Kidney (tissue), 22 donors: ENCODE measurements at places on chromosomes 5 and 9. TPM values are rescaled to one million over a fixed set of nuclear protein-coding genes. Genes with fewer than 3 reads are reported as not detected.

MED10 gene
- total RNA-seq = 32.3 TPM

TIGD6 gene
- total RNA-seq = 6.0 TPM

NR6A1 gene
- 3.5 TPM for total RNA-seq

PCDHGA4 gene
- total RNA-seq = 3.9 TPM

LIX1 gene
- 33.4 TPM for total RNA-seq

ANGPTL2 gene
- total RNA-seq = 12.4 TPM

F2RL2 gene
- 0.44 TPM for total RNA-seq

CEP72 gene
- total RNA-seq = 7.8 TPM

NCS1 gene
- 37.4 TPM for total RNA-seq

GRCh38 chr9:109816490-109816889 lies 36.5 kb downstream of the PALM2AKAP2 start:
- no peak overlapping the region for H3K4me3 ChIP-seq
- H3K27ac ChIP-seq = no peak overlapping the region
- H3K27me3 ChIP-seq = no peaks in the 10 kb centered on the region
- no peak for DNase-seq

DNA sequence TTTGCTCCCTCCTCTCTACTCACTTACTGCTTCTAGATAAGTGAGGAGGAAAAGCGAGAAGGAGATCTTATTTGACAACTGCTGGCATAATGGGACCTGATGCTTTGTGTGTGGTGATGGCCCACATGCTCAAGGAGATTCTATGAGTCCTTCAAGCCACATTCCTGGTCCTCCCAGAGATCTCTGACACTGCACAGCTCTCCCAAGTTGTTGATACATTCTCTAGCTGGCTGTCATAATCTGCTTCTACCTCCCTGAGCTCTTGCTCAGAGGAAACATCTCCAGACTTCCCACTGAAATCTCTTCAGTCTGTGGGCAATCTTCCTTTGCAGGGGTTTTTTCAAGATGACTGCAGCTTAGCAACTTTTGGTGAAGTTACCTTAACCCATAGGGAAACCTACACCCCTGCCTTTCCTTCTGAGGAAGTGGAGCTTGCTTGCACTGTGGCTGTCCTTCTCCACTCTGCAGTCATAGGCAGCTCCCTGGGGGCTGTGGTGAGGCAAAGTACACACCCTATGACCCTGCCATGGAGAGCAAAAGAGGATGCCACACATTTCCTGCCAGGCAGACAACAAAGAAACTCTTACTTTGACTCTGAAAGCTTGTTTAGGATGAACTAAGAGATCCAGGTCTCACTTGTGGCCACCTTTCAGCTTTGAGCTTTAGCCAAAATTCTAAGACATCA lies 163.8 kb downstream of the TMEM38B start:
- no peaks in the 10 kb centered on the region for H3K27me3 ChIP-seq
- H3K4me3 ChIP-seq = no peak overlapping the region
- no peaks in the 10 kb centered on the region for H3K36me3 ChIP-seq

- no peak for DNase-seq
- no peaks in the 10 kb centered on the region for H3K27me3 ChIP-seq
- no peaks in the 10 kb centered on the region for H3K36me3 ChIP-seq
- no peak overlapping the region for H3K4me3 ChIP-seq
- H3K4me1 ChIP-seq = no peaks in the 10 kb centered on the region
Measured at GRCh38 chr9:116420993-116421538, 266.0 kb upstream of the TRIM32 start.

DNA sequence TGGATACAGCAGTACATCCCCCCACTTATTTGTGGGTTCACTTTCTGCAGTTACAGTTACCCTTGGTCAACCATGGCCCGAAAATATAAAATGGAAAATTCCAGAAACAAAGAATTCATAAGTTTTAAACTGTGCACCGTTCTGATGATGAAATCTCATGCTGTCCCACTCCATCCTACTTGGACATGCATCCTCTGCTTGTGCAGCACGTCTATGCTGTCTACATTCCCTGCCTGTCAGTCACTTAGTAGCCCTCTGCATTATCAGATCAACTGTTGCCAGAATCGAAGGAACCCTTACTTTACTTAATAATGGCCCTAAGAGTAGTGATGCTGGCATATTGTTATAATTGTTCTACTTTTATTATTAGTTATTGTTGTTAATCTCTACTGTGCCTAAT lies 14.6 kb downstream of the MARCHF3 start:
- no peaks in the 10 kb centered on the region for H3K4me1 ChIP-seq
- no peaks in the 10 kb centered on the region for H3K27me3 ChIP-seq
- no peak overlapping the region for H3K27ac ChIP-seq
- H3K4me3 ChIP-seq = no peak overlapping the region
- no peaks in the 10 kb centered on the region for H3K36me3 ChIP-seq

DNA sequence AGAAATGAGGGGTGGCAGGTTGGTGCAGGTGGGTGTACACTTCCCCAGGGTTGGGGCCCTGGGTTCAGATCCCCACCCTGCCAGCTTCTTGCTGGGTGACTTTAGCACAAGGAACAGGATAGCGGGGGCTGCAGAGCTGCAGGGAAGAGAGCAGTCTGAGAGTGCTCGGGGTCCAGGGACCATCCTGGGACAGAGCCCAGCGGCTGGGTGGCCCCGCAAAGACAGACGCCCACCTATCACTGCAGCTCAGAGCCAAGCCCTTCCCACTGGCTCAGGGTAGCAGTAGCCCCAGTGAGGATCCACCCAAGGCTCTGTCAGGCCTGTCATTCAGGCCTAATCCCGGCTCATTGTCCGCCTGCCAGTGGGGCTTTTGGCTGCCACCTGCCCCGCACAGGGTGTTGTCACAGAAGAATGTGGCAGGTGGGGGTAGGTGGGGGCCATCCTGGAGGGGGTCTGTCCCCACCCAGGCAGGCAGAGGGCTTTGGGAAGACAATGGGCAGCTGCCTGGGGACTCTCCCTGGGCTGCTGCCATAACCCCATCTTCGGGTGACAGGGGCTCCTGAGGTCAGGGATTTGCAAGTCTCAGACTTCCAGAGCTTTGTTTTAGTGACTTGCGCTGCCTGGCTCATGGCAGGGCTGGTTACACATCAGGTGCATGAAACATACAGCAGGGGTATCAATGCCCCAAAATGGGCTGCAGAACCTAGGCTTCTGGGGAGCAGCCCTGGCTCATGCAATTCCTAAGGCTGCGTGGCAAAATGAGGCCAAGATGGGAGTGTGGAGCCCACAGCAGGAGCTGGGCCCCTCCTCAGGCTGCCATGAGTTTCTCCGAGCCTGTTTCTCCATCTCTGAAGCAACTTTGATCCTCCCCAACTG lies 52.1 kb downstream of the BARX1 start:
- no peak for DNase-seq
- H3K4me3 ChIP-seq = no peak overlapping the region
- H3K27ac ChIP-seq = no peak overlapping the region
- H3K36me3 ChIP-seq = no peaks in the 10 kb centered on the region

GRCh38 chr9:16575142-16575985 lies 295.1 kb downstream of the BNC2 start:
- H3K27ac ChIP-seq = no peak overlapping the region
- no peak overlapping the region for H3K4me3 ChIP-seq
- no peak for DNase-seq
- H3K4me1 ChIP-seq = peaks cover 30% of the 10 kb centered on the region
- no peaks in the 10 kb centered on the region for H3K36me3 ChIP-seq

DNA sequence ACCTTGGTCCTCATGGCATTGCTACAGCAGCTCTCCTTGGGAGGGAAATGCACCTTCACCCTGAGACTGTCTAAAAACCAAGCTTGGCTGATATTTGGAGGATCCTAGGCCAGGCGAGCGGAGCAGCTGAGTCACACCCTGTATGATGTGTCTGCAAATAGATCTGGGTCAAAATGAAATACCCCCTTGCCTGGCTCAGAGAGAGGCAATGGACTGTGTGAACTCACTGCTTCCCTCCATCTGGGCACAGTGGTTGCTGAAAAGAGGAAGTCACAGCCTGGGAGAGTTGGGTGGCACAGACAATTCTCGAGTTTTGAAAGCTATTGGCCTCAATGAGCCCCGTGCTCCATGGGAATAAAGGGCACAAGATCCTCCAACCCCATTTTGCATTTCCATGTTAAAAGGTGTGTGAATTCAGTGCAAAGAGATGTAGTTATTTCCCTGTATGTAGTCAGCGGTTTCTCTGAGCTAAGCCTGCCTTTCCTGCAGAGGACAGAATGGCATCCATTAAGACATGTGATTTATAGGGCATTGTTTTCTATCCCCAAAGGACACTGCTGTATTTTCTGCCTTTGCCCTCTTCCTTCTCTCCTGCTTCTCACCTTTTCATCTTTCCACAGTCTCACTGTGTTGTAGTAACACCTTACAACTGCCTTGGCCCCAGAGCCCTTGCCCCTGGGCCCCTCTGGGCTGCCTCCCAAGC lies 177.2 kb downstream of the GADD45G start:
- no peak for DNase-seq
- no peak overlapping the region for H3K4me3 ChIP-seq
- H3K4me1 ChIP-seq = no peaks in the 10 kb centered on the region
- no peaks in the 10 kb centered on the region for H3K36me3 ChIP-seq

- H3K36me3 ChIP-seq = peaks cover 4% of the 10 kb centered on the region
- H3K27ac ChIP-seq = no peak overlapping the region
- H3K27me3 ChIP-seq = no peaks in the 10 kb centered on the region
Measured at GRCh38 chr9:35335164-35335563, 154.7 kb upstream of the RUSC2 start.

GRCh38 chr9:127498298-127498697 lies 47.0 kb downstream of the LRSAM1 start:
- H3K36me3 ChIP-seq = no peaks in the 10 kb centered on the region
- H3K4me1 ChIP-seq = no peaks in the 10 kb centered on the region
- no peak overlapping the region for H3K27ac ChIP-seq
- no peak for DNase-seq
- H3K27me3 ChIP-seq = no peaks in the 10 kb centered on the region

GRCh38 chr5:140381972-140382371 lies 19.7 kb upstream of the ANKHD1 start:
- H3K27ac ChIP-seq = no peak overlapping the region
- no peaks in the 10 kb centered on the region for H3K4me1 ChIP-seq
- no peak overlapping the region for H3K4me3 ChIP-seq
- H3K36me3 ChIP-seq = no peaks in the 10 kb centered on the region

DNA sequence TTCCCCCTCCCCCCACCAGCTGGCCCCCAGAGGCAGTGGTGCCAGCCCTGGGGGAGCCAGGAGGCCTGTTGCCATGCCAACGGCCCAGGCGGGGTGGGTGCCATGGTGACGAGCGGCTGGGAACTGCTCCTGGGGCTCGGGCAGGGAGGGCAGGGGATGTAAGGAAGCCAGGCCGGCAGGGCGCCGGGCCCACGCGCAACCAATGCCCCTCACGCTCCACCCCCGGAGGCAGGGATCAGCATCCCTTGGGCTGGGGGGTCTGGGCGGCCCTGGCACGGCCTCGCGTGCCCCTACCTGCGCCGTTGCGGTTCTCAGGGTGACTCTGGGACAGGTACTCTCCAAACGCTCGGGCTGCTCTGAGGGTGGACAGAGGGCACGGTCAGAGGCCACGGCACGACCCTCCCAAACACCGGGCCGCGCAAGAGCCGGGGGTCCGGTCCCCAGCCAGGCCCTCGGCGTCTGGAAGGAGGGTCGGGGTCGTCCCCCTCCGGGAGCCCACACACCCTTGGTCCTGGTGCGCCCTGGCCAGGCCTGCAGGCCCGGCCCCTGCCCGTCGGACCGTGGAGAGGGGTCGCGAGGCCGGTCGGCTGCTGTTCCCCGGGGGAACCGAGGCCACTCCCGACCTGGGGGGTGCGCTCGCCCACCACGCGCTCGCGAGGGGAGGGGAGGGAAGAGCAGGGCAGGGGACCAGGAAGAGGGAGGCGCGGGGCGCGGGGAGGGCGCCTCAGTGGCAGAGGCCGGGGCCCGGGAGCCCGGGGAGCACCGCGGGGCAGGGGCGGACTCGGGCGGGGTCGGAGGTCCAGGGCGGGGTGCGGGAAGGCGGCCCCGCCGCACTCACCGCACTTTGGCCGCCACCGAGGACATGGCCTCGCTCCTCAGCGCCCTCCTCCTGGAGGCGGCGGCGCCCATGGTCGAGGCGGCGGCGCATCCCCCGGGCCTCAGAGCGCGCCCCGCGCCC lies 661 bp downstream of the NSMF start:
- peak; percentile 86 for DNase-seq
- peak overlapping the region; percentile 55 for H3K4me3 ChIP-seq
- H3K27ac ChIP-seq = peak overlapping the region; percentile 17
- no peaks in the 10 kb centered on the region for H3K27me3 ChIP-seq
- no peaks in the 10 kb centered on the region for H3K36me3 ChIP-seq

GRCh38 chr5:178441486-178442270 lies 148.5 kb downstream of the COL23A1 start:
- H3K27me3 ChIP-seq = no peaks in the 10 kb centered on the region
- no peak overlapping the region for H3K27ac ChIP-seq
- H3K4me1 ChIP-seq = no peaks in the 10 kb centered on the region

GRCh38 chr5:58366461-58366860 lies 93.4 kb downstream of the PLK2 start:
- H3K4me1 ChIP-seq = no peaks in the 10 kb centered on the region
- no peak for DNase-seq
- no peaks in the 10 kb centered on the region for H3K27me3 ChIP-seq
- H3K36me3 ChIP-seq = no peaks in the 10 kb centered on the region
- H3K27ac ChIP-seq = no peak overlapping the region

DNA sequence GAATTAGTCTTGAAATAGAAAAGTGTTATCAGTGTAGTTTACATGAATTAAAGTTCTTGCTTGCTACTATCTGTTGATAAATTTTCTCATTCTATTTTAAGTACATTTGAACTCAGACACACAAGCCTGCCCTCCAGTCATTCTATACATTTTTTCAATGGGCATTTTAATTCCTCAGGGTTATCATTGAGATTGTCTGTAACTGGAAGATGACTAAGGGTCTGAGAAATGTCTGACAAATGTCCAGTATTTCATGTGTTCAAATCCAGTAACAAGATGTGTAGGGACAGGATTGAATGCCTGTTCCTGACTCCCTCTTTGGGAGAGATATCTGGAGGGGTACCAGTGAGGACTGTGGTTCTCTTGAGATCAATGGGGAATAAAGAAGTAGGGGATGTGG lies 223.9 kb upstream of the ADAMTSL1 start:
- no peak overlapping the region for H3K4me3 ChIP-seq
- DNase-seq = no peak
- H3K27ac ChIP-seq = no peak overlapping the region
- no peaks in the 10 kb centered on the region for H3K36me3 ChIP-seq

GRCh38 chr5:110040178-110040577 lies 350.5 kb downstream of the MAN2A1 start:
- H3K36me3 ChIP-seq = no peaks in the 10 kb centered on the region
- no peaks in the 10 kb centered on the region for H3K27me3 ChIP-seq
- DNase-seq = no peak
- no peaks in the 10 kb centered on the region for H3K4me1 ChIP-seq
- no peak overlapping the region for H3K4me3 ChIP-seq
- no peak overlapping the region for H3K27ac ChIP-seq

DNA sequence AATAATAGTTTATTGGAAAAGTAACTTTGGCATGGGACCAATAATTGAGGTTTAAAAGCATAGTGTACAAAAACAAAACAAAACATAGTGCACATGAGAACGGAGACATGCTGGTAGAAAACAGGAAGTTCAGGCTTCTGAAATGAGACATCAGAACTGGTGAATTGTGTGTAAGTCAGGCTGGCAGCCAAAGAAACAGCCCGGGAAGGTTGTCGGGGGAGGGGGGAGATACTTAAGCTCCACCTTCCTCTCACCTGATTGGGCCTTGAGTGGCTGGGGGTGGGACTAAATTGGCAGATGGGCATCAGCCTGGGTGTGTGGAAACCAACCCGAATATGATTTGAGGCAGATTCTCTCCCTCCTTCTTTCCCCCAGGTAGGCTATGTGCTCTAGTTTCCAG lies 256.3 kb downstream of the SMARCA2 start:
- H3K27ac ChIP-seq = no peak overlapping the region
- H3K36me3 ChIP-seq = no peaks in the 10 kb centered on the region
- H3K4me1 ChIP-seq = no peaks in the 10 kb centered on the region

- no peaks in the 10 kb centered on the region for H3K27me3 ChIP-seq
- no peaks in the 10 kb centered on the region for H3K36me3 ChIP-seq
- H3K4me3 ChIP-seq = no peak overlapping the region
- peak; percentile 71 for DNase-seq
- H3K4me1 ChIP-seq = peaks cover 2% of the 10 kb centered on the region
- no peak overlapping the region for H3K27ac ChIP-seq
Measured at GRCh38 chr5:57566914-57567313, 84.3 kb upstream of the ACTBL2 start.
